ENCODE measurements at places on chromosomes 4 and X. TPM values are rescaled to one million over a fixed set of nuclear protein-coding genes. Genes with fewer than 3 reads are reported as not detected.

- no peak for DNase-seq
Measured at GRCh38 chr4:25310066-25310802, 2.3 kb upstream of the ZCCHC4 start.

CT45A2 gene
- total RNA-seq, result not detected

GRCh38 chr4:134298313-134298712 lies 96.7 kb upstream of the PABPC4L start:
- no peak for DNase-seq

DMP1 gene
- total RNA-seq, result not detected

DNA sequence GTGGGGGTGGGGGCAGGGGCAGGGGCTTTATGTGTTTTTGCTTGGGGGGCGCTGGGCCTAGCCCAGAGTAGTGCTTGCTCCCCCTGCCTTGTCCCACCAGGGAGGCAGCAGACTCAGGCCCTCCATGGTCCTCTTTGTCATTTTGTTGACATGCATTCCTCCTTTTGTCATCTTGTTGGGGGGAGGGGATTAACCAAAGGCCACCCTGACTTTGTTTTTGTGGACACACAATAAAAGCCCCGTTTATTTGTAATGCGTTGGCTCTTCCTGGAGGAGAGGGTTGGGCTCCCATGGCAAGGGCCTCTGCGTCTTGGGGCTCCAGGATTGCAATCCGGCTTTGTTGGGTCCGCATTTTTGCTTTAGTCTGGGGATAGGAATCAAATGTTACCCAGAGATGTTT lies 2.2 kb downstream of the EMD start:
- DNase-seq, result no peak

DNA sequence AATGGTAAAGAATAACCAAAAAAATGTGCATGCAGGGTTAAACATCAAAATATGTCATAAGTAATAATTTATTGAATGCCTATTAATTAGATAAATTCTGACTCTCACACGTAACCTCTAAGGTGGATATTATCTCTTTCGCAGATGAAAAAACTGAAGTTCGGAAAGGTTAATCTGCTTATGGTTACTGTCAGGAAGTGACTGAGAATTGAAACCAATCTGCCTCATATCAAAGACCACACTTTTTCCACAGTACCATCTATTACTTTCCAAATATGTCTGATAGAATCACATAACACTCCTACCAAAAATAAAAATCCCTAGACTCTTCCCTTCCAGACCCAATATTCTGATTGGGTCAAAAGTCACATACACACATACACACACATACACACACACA lies 6.2 kb downstream of the CHIC2 start:
- DNase-seq, result no peak

- DNase-seq, result no peak
Measured at GRCh38 chr4:56272003-56272402, 115.3 kb downstream of the AASDH start.

NXF2B gene
- total RNA-seq, result not detected

- DNase-seq, result no peak
Measured at GRCh38 chrX:140141444-140142029, 176.2 kb upstream of the CXorf66 start.

NEK1 gene
- 13.5 TPM for total RNA-seq

DNA sequence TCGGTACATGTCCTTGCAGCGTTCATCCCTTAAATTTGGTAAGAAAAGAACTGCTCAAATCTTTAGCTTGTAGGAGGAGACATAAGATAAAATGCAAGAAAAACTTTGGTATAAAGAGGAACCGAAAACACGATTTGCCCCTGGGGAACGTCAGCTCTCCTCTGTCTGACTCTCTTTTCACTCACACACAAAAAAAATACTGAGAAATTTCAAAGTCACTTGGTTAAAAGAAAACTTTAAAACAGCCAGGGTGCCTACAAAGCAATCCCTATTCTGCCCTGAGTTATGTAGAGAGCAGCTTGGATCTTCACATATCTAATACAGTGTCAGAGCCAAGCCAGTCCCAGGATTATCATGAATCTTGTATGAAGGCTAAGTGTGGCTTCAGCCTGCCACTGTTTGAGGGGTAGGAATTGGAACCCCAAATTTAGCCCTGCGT lies 248.5 kb upstream of the CXXC4 start:
- DNase-seq, result no peak

DNA sequence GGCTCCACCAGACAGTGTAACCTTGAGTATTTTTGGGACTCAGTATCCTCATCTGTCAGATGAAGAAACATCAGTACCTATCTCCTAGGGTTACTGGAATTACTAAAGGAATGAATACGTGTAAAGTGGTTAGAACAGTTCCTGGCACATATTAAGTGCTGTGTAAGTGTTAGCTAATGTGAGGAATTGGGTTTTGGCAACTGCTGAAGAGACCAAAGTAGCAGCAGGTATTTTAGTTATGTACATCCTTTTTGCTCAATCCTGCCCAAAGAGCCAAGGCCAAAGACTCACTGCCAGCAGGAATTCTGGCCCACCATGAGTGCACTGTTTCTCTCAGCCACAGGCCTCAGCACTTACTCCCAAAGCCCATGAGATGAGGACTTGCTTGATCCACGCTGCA lies 16.7 kb upstream of the MCF2 start:
- DNase-seq, result no peak

DNA sequence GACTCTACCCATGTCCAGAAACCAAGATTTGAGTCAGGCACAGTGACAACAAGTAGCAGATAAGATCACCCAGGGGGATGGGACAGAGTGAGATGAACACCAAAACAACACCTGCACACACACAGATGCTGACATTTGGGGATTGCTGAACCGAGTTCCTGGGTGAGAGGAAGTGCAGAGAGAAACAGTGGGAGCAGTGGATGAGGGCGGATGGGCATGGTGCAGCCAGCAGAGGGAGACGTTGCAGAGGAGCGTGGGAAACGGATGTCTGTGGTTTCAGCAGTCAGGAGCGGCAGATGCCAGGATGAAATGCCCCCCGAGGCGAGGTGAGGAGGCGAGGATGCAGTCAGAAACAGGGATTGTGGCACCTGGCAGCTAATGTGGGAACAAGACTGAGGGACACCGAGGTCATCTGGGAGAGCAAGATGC lies 78.6 kb upstream of the STS start:
- DNase-seq, result no peak
